ENCODE measurements at places on chromosomes 2 and 18.

DNA sequence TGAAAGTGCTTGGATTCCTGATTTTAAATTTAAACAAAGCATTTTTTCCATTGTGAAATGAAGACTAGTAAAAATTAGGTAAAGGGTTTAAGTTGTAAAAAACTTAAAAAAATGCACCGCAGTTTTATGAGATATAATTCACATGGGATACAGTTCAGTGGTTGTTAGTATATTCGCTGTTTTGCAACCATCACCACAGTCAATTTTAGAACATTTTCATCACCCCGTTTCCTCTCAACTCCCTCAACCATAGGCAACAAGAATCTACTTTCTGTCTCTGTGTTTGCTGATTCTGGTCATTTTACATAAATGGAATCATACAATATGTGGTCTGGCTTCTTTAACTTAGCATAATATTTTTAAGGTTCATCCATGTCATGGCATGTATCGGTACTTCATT lies 4.0 kb downstream of the DGKD start:
- no peak for DNase-seq

DNA sequence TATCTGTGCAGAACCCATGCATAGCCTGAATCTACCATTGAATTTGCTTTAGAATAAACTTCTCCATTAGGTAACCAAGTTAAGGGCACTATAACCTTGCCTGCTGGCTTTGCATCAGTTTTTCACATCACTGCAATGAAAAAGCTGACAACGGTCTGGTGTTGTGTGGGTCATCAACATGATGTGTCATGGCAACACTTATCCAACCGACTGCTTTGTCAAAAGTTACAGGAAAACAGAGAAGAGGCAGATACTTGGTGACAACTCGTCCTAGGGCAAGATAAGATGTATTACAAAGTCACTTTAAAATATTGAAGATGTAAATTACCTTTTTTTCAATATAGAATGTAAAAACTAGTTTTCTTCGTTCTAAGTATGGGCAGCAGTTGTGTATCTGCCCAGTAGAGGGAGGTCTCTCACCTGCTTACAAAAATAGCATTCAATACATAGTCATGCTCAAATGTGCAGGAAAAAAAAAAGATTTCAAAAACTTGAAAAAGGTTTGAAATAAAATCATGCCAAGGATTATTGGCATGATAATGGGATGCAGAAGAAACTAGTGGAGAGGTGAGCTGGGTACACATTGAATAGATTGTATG lies 96.3 kb downstream of the EVA1A start:
- DNase-seq = no peak

DNA sequence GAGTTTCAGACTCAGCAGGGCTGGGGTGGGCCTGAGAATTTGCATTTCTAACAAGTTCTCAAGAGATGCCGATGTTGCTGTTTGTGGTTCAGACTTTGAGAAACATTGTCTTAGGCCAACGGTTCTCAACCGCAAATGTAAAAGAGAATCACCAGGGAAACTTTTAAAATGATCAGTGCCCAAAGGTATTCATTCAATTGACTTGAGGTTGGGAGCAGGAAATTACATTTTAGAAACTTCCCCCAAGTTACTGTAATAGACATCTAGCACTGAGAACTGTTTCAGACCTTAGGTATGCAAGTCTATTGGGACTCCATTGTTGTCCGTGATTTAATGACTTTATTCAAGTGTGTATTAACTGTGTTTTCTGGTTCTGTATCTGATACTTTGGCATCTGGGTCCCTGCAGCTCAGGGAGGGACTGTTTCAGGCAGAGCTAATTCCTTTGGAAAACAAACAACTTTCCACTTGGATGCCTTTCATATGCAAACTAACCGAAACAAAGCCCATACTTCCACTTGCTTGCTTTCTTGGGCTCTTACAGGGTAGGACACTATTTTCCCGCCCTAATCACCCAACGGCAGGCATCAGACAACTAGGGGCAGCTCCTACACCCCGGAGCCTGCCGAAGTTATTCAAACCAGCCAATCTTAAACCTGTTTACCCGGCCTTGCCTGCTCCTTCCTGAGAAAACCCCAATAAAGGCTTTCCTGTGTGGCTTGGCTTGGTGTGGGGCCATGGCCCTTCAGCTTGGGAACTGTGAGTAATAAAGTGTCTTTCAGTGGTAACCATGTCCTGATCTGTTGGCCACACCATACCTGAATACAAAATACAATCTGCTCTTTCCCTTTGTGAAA lies 97.6 kb downstream of the POLE4 start:
- DNase-seq = no peak

GRCh38 chr2:39218391-39218790 lies 25.4 kb downstream of the CDKL4 start:
- no peak for DNase-seq

DNA sequence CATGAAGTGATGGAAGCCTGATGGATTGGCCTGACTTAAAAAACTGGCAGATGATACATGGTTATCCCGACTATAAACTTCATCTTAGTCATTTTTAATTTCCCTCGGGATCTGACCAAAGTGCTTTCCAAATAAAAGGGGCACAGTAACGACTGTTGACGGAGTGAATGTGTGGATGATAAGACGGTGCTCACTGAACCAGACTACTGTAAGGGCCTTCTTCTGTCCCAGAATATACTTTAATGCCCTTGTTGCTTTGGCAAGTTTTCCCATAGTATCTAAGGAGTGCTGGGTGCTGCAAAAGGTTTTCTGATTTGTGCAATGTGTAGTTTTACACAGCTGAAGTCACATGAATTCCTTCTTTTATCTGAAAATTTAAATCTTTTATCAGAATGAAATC lies 373.5 kb downstream of the DSEL start:
- DNase-seq = no peak

Data from brain pericyte (primary cell).